ENCODE measurements at places on chromosomes 2 and 18.

DNA sequence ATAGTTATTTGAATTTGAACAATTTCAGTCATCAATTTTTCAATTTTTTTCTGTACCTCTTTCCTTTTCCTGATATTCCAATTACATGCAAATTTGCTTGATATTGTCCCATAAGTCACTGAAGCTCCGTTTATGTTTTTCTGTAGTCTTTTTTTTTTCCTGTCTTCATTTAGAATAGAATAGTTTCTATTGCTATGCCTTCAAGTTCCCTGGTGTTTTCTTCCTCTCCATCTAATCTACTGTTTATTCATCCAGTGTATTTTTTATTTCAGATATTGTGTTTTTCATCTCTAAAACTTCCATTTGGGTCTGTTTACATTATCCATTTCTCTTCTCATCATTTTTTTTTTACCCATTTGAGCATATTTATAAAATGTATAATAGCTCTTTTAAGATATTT is 8.0 kb upstream of the EIF2AK2 start:
- DNase-seq: no peak

DNA sequence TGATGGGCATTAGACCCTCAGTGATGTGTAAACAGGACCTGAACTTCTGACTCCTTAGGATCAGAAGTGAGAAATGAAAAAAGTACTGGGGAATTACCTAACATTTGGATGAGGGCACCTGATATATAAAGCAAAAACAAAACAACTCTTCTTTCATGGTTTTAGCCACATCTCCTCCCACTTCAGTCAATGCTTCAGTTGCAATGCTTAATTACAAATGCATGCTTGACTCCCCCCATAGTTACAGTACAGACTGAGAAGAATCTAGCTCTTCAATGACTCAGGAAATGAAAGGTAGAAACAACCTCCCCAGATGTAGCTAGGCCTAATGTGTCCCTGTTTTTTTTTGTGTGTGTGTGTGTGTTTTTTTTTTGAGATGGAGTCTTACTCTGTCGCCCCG is 276.8 kb upstream of the POU3F3 start:
- no peak for DNase-seq

- DNase-seq: no peak
Observed at GRCh38 chr2:20483194-20483895, 36.5 kb downstream of the RHOB start.

GRCh38 chr2:102046135-102046986 is 54.6 kb downstream of the IL1R2 start:
- DNase-seq: no peak

- DNase-seq: no peak
Observed at GRCh38 chr2:72062336-72062735, 85.3 kb downstream of the CYP26B1 start.
